ENCODE measurements at places on chromosomes 3 and 15.
A peak's percentile ranks its signal among the peaks of the same experiment; 100 is the strongest.

DNA sequence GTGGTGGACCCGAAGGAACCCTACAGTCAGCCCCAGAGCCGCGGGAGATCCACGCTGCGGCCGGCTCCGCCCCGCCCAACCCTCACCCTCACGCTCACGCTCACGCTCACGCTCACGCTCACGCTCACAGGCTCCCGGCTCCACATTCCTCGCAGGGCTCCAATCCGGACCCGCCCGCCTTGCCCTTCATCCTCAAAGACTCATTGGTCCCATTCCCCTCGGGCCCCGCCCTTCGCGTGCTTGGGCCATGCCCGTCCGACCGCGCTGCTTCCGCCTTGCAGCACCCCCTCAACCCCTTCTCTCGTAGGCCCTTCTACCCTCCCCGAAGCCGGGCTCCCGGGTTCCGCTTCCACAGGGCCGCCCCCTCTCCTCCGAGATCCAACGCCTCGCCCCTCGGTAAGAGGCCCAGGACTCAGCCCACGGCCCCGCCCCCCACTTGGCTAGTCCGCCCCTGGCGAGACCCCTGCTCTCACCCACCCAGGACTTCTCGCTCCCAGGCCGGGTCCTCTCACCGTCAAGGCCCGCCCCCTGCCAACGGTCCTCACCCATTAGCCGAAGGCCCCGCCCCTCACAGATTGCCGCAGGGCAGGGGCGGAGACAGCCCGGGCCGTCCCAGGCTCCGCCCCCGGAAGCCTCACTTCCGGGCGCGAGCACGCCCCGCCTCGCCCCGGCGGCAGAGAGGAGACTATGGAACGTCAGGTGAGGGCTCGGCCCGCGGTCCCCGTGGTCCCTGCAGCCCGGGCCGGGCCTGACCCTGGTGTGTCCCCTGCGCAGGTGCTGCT is at the start of gene APEH:
APEH (plus strand) TSS at position 637 of the 782 bp plus-strand sequence; CDS start at position 688, 51 bp downstream.
- DNase-seq = peak; percentile 99

GRCh38 chr15:67613708-67614107 is 71.2 kb downstream of the MAP2K5 start:
- no peak for DNase-seq

DNA sequence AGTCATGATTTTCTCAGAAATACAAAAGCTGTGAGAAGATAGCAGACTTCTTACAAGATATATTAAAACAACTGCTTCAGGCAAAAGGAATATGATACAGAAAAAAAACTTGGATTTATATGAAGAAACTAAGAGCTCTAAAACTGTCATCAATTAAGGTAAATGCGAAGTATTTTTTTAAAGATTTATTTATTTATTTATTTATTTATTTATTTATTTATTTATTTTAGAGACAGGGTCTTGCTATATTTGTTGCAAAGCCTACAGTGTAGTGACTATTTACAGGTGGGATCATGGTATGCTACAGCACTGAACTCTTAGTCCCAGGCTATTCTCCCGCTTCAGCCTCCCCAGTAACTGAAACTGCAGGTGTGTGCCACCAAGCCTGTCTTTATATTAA is 274.3 kb upstream of the BCHE start:
- no peak for DNase-seq

GRCh38 chr3:159764490-159765029 is 224.1 kb upstream of the IL12A start:
- no peak for DNase-seq

DNA sequence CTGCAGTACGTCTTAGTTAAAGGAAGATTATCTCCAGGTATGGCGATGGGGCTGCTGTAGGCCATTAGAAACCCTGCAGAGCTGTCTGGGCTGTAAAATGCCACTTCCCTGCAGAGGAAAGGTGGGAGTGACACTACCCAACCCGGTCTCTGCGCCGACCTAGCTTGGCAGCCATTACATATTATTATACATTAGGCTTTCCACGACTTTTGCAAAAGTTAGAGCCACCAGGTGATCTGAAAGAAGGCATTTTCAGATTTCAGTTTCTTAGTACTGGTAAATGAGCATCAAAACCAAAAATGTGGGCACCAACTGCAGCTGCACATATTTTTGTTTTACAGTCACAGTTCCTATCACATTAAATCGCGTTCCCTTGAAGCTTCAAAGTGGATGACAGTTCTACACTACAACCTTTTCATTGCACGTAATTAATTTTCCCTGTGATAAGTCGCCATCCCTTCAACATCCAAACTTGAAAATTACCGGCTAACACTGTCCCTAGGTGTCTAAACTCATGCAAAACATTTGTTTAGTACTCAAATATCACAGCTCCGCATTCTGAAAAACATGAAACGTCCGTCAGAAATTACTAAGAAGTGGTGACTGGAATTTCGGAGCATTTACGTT is 81.4 kb upstream of the CHD2 start:
- no peak for DNase-seq

GRCh38 chr3:130854208-130854864 is 39.5 kb upstream of the ATP2C1 start:
- DNase-seq = no peak

- no peak for DNase-seq
Measured at GRCh38 chr3:124888482-124889441, 1.6 kb upstream of the ITGB5 start.

DNA sequence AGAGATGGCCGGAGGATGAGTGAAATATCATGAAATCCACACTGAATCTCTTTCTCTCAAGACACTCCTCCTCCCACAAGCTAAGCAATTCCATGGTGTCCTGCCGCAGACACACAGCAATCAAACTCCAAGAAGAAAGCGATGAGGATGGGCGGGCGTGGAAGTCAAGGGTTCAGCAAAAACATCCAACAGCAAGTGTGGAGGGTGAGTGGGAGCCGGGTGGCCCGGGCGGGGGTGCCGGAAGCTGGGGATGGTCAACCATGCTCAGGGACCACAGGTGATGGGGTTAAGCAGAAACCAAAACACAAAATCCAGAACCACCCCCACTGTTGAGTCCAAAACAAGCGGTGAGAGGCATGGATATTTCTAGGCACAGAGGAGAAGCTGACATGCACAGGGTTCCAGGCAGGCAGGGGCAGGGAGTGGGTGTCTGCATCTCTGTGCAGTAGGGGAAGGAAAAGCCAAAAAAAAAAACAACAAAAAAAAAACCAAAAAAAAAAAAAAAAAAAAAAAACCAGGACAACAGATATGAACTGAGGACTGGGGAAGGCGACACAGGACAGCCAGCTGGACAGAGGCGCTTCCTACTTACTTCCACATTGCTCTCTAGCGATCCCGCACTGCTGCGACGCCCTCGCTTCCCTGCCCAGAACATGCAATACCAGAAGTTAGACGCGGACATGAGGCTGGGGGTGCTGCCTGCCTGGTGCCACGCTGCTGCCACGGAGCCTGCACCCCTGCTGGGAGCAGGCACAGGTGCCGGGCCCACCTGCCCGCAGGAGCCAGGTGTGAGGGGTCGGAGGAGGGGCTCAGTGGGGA is 61.0 kb upstream of the RPL32 start:
- no peak for DNase-seq

DNA sequence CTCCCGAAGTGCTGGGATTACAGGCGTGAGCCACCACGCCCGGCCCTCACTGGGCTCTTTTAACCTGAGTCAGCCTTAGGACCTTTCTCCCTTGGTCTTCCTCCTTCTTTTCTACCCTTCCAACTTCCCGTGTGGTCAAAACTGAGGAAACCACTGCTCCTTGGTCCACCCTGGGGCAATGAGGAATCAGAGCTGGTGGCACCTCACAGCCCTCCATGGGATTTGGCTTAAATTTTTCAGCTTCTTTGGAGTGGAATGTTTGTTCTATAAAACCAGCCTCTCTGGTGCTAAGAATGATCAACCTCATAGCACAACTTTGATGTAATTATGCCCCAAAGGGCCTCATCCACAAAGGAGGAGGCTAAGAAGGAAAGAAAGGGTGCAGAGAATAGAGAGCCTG is 76.6 kb upstream of the CFAP20DC start:
- no peak for DNase-seq

GRCh38 chr15:76159282-76159681 is 99.5 kb downstream of the TMEM266 start:
- DNase-seq = no peak

DNA sequence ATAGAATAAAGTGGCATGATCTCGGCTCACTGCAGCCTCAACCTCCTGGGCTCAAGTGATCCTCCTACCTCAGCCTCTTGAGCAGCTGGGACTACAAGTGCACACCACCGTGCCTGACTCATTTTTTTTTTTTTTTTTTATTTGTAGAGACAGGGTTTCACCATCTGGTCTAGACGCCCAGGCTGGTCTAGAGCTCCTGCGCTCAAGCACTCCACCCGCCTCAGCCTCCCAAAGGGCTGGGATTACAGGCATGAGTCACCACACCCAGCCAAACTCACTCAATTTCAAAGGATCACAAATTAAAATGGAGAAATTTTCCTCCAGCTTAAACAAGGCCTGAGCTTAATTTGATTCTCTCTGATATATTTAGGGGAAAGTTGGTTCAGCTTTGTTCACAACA is 27.3 kb upstream of the NMB start:
- no peak for DNase-seq

DNA sequence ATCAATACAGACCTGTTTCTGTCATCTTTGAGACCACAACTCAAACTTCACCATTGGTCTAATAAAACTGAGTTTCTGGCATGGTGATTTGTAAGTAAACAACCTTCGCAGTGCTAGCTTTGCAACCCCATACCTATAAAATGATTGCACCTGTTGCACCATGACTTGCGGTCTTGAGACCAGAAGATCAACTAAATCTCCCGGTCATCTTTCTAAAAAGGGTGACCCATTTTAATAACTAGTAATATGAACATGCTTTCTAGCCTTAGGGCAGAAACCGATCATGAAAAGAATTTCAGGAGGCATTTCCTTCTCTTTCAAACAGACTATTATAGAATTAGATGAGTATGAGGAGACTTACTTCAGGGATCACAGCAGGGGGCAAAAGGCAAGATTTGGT is 151.9 kb upstream of the ZNF385D start:
- no peak for DNase-seq

- no peak for DNase-seq
Measured at GRCh38 chr3:52422669-52423068, 22.2 kb downstream of the SEMA3G start.

DNA sequence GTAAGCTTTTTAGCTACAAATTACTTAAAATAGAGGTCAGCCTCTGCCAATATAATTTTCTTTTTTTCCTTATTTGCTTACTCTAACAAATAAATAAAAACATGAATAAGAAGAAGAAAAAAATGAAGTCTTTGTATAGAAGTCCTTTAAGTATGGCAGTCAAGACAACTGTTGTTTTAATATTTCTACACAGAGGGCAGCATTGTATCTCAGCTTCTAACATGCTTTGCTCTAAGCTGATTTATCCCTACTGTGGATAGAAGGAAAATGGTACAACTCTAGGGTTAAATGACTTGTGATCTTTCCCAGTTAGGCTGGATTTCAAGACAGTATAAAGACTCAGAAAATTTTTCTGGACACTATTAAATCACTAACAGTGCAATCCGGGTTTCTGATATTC is 104.3 kb upstream of the MEIS2 start:
- no peak for DNase-seq

DNA sequence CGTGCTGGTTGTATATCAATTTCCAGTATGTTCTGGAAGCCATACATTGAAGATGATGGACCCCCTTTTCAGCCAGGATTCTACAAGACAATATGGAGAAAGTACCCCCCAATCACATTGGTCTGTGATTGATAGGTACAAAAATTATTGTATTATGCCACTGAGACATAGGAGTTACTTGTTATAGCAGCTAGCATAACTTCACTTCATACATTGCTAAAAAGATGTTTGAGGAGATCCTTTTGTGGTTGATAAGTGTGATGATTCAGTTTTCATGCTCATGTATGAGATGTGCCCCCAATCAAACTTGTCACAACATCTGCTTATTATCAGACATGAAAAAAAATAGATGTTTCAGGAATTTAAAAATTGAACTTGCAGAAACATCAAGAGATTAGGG is 66.0 kb downstream of the GPD1L start:
- DNase-seq = no peak

DNA sequence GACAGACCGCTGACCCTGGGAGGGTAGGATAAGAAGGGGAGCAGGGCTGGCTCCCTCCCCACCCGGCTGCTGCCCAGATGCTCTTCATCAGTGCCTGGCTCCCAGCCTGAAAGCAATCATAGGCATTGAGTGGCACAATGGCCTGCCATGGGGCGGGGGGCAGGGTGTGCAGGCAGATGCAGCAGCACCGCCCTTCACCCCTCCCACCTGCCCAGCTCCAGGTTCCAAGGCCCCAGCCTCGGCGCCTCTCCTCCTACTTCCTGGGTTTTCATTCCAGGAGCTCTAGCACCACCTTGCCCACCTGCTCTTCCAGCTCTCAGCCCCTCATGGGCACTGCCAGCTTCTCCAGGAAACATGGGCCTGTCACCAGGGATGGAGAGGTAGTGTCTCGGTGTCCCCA is 101.7 kb downstream of the MEGF11 start:
- DNase-seq = no peak

All from activated naive CD4-positive, alpha-beta T cell treated with anti-CD3 and anti-CD28 coated beads, Interleukin-2, amount 50 U/mL, for 16 hours (primary cell).